ENCODE measurements at places on chromosomes 16 and 17.

GRCh38 chr17:12735517-12735916 lies 53.8 kb upstream of the ARHGAP44 start:
- DNase-seq = no peak

- DNase-seq = no peak
Observed at GRCh38 chr17:32222621-32223020, 43.0 kb upstream of the RHBDL3 start.

GRCh38 chr17:74211141-74211911 lies 2.0 kb upstream of the TTYH2 start:
- DNase-seq = no peak

GRCh38 chr16:82636485-82636884 lies 9.7 kb downstream of the CDH13 start:
- DNase-seq = no peak

DNA sequence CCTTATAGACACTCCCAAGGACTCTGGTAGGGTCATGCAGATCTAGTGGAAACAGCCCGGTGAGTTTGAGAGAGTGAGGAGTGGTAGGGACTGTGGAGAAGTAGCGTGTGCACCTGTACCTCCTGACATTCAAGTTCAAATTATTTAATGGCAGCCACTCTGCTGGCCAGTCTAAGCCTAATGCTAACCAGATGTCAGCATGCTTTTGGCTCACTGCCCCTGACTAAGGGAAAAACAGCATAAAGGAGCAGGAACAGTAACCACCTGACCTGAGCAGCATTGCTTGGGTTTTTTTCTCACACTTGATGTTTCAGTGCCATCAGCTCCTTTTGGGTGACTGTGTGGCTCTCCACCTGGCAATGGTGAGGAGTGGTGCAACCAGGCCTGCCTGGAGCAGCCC lies 23.8 kb upstream of the SLC12A3 start:
- DNase-seq = peak; percentile 76

GRCh38 chr17:63847525-63848249 lies 5.2 kb upstream of the SMARCD2 start:
- no peak for DNase-seq

DNA sequence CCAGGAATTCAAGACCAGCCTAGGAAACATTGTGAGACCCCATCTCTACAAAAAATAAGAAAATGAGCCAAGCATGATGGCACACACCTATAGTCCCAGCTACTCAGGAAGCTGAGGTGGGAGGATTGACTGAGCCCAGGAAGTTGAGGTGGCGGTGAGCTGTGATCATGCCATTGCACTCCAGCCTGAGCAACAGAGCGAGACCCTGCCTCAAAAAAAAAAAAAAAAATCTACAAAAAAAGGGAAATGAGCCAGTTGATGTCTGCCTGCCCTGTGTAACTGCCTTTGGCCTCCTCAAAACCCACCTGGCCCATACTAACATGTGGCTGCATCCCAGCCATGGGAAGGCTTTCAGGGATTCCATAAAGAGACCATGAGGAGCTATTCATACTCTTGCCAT lies 4.5 kb downstream of the RANBP10 start:
- DNase-seq = no peak

DNA sequence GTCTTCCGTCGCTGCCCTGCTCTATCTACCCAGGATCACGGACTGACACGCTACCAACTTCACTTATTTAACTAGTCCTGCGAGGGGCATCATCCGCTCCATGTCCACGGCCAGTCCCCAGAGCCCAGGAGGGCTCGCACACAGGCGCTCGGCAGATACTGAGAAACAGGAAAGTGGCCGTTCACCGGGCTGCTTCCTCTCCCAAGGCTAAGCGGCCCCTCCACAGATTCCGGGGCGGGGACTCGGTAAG lies 388 bp downstream of the OXLD1 start:
- no peak for DNase-seq

GRCh38 chr17:4712526-4712925 lies 2.1 kb downstream of the ARRB2 start:
- no peak for DNase-seq

GRCh38 chr17:48592057-48592514 lies 1.5 kb downstream of the HOXB5 start:
- DNase-seq = no peak

DNA sequence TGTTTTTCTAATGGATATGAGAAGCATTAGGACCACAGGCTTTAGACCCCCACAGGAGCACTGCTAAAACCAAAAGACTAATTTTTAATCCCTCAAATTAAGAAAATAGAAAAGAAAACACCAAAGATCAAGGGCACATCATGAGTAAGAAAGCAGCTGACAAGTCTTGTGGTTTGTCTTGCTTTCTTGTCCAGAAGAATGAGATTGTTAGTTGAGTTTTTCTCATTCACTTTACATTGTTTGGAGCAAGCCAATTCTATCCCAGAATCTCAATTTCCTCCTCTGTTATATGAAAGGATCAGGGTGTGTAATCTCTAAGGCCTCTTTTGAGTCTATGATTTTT lies 899.0 kb downstream of the KCNJ2 start:
- no peak for DNase-seq

- no peak for DNase-seq
Observed at GRCh38 chr16:4087990-4088577, 28.2 kb downstream of the ADCY9 start.

GRCh38 chr17:60130466-60130865 lies 19.3 kb upstream of the CA4 start:
- DNase-seq = no peak

GRCh38 chr17:55576996-55577586 lies 65.8 kb upstream of the SMIM36 start:
- peak; percentile 87 for DNase-seq

GRCh38 chr17:42285346-42286050 lies 2.8 kb upstream of the STAT5A start:
- no peak for DNase-seq

GRCh38 chr16:21704733-21705132 lies 41.0 kb downstream of the OTOA start:
- DNase-seq = no peak

DNA sequence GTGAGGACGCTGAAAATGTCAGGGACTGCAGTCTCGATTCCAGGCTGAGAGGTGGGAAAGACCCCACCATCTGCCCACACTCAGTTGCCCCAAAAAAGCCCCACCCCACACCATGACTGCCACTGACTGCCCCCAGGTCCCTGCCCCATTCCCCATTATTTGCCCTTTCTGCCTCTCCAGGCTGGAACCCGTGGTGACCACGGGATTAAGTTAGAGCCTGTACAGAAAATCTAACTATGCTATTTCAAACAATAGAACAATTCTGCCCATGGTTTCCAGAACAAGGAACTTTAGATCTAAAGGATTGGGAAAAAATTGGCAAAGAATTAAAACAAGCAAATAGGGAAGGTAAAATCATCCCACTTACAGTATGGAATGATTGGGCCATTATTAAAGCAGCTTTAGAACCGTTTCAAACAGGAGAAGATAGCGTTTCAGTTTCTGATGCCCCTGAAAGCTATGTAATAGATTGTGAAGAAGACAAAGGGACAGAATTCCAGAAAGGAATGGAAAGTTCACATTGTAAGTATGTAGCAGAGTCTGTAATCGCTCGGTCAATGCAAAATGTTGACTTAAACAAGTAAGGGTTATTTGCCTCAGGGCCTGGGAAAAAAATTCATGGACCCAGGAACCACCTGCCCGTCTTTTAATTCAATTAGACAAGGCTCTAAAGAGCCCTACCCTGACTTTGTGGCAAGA lies 14.4 kb downstream of the FLYWCH1 start:
- DNase-seq = no peak

DNA sequence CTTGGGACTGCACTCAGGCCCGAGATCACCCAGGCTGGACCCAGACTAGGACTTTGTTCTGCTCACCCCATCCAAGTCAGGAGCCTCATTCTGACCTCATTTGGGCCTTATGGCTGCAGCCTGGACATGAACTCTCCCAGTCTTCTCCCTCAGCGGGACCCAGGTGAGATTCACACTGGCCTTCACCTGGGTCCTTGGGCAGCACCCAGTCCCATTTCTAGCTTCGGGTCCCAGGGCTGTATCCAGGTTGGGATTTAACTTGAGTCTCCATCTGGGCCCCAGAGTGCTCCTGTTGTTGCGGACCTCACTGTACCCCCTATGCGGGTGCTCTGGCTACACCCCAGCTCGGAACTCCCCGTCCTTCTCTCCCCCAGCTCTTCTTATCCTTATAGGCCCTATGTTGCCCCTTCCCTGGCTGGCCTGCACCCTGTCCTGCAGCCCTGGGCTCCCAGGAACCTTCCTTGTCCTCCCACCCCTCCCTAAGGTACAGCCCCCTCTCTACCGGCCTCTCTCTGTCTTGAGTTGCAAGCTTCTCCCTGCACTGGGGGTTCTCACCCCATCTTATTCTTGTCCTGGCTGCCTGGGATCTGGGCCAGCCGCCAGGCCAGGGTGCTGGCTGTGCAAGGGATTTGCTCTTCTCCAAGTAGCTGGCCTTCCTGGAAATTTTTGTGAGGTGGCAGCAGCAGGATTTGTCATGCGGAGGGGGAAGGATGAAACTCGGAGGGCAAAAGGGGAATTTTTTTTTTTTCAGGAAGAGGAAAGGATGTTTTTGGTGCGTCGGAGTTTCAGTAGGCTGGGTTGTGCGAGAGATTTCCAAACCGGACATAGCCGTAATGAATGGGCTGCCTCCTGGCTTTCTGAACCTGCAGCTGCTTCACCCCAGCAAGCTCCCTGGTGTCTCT lies 904 bp downstream of the MAP2K3 start:
- peak; percentile 62 for DNase-seq

- no peak for DNase-seq
Observed at GRCh38 chr17:5757314-5757907, 173.1 kb upstream of the NLRP1 start.

GRCh38 chr16:68090533-68090932 lies 5.4 kb downstream of the NFATC3 start:
- no peak for DNase-seq

- DNase-seq = no peak
Observed at GRCh38 chr16:11398136-11398535, 52.9 kb downstream of the RMI2 start.

GRCh38 chr16:29894352-29894751 lies 5.0 kb downstream of the SEZ6L2 start:
- no peak for DNase-seq

DNA sequence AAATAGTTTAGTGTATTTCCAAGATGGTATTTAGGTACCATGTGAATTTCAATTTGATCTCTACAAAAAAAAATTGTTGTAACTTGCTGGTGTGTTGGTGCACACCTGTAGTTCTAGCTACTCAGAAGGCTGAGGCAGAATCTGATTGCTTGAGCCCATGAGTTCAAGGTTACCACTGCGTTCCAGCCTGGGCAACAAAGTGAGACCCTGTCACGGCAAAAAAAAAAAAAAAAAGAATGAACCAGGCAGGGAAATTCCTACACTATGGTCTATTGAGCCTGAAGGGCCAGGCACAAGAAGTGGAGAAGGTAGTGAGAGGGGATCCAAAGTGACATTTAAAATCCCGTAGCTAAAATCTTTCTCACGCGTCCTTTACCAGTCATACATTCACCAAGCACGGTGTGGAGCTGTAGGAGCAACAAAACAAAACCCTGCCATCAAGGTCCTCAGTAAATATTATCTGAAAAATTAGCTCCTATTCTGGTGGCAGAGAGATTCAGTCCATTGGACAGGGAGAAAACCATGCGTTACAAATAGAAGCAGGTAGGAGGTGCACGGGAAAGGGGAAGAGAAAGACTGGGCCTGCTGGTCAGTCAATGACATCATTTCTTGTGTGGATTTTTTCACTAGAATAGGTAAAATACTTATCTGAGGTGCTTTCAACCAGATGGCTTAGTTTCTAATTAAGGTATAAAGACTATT lies 27.3 kb downstream of the TXNDC11 start:
- no peak for DNase-seq

DNA sequence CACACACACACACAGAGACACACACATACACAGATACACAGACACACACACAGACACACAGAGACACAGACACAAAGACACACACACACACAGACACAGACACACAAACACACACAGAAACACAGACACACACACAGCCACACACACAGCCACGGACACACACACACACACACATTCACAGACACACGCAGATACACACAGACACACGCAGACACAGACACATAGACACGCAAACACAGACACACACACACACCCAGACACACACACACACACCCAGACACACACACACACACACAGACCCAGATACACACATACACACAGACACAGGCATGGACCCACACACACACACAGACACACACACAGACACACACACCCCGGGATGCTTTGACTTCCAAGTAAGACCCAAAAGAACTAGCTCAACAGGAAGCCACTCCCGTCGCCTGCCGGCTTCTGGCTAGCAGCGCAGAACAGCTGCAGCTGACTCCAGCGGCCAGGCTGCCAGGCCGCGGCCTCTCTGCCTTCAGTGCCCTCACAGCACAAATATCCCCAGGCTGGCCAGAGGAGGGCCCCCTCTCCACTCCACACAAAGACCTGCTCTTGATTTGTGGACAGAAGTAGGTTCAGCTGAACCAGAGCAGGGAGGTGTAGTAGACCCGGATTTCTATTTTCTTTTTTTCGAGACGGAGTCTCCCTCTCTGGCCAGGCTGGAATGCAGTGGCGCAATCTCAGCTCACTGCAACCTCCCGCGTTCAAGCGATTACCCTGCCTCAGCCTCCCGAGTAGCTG lies 6.0 kb upstream of the CHRNE start:
- DNase-seq = peak; percentile 89

- DNase-seq = no peak
Observed at GRCh38 chr17:74156878-74157277, 46.6 kb upstream of the RPL38 start.

DNA sequence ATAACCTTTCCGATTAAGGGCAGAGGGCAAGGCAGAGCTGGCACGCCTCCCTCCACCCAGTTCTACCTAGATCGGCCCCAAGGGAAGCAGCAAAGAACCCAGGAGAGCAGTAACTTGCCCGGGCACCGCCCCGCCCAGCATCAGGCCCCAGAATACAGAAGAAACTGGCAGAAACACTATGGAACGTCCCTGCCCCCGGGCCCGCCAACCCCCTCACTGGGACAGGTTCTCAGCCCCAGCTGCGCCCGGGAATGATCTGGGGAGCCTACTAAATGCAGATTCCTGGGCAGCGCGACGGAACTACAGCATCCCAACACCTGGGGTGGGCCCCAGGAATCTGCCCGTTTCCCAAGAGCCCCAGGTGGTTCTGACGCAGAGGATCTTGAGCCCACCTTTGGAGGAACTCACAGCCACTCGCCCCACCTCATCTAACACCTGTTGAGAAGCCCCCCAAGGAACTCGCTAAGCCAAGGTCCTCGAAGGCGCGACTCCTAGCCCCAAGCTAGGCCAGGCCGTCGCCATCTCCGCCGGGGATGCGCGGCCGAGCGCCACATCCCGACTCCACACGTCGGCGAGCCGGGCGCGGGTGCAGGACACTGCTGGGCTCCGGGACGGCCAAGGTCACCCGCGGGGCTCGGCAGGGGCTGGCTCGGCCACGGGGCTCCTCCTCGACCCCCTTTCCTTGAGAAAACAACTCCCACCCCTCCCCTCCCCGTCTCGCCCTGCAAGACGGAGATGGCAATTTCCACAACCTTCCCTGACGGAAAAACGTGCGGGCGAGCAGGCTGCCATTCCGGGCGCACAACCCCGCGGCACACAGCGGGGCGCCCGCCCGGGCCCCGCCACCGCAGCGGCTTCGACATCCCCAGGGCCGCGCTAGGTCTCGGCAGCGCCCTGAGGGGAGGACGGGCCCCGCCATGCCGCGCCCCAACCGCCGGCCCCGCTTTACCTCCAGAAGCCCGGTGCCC lies 913 bp downstream of the CDIP1 start:
- peak; percentile 61 for DNase-seq

GRCh38 chr17:71634376-71634775 lies 486.4 kb upstream of the SOX9 start:
- DNase-seq = no peak

GRCh38 chr16:19578378-19578971 lies 23.0 kb downstream of the VPS35L start:
- DNase-seq = no peak

Measured in adipocyte (in vitro differentiated cells).